ENCODE measurements at places on chromosomes 16 and 17.
A peak's percentile ranks its signal among the peaks of the same experiment; 100 is the strongest.

GRCh38 chr17:5203908-5204294 lies 12.2 kb upstream of the ZNF594 start:
- DNase-seq = no peak

DNA sequence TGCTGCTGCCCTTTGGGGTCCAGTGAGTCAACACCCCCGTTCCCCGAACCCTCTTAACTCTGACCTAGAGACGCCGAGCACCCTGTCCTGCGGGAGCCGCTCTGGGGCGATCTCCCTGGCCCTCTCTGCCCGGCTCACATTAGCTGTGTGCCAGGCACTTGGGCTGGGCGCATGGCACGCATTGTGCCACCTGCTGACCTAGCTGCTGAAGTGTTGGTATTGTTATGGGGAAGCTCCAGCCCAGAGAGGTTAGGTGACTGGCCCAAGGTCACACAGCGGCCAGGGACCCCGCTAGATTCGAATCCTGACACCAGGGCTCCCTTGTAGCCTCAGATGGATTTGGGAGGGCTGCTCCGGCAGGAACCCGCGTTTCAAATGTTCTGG lies 1.1 kb downstream of the HSD17B1 start:
- no peak for DNase-seq

- no peak for DNase-seq
These were observed 16.6 kb downstream of the KIAA0753 start for GRCh38 chr17:6623941-6624340.

GRCh38 chr17:57050306-57050705 lies 34.7 kb upstream of the AKAP1 start:
- no peak for DNase-seq

DNA sequence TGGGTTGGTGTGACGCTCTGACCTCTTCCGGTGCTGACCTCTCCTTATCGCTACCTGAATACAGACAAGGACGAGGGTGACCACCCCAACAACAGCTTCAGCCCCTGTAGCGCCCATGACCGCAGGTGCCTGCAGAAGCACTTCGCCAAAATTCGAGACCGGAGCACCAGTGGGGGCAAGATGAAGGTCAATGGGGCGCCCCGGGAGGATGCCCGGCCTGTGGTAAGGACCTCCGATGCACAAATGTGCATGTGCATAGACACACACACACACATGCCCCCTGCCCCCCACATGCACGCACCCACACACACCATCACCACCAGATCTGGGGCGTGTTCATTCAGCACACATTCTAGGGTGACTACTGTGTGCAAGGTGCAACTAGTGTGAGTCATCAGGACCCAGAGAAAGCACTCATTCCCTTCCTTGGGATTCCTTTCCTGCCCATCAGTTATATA lies 9.7 kb downstream of the IGFBP4 start:
- DNase-seq = no peak

GRCh38 chr16:70788668-70789594 lies 12.0 kb downstream of the VAC14 start:
- DNase-seq = no peak

GRCh38 chr16:70740914-70741782 lies 55.3 kb upstream of the MTSS2 start:
- no peak for DNase-seq

GRCh38 chr17:74780443-74781238 lies 4.5 kb upstream of the NAT9 start:
- no peak for DNase-seq

DNA sequence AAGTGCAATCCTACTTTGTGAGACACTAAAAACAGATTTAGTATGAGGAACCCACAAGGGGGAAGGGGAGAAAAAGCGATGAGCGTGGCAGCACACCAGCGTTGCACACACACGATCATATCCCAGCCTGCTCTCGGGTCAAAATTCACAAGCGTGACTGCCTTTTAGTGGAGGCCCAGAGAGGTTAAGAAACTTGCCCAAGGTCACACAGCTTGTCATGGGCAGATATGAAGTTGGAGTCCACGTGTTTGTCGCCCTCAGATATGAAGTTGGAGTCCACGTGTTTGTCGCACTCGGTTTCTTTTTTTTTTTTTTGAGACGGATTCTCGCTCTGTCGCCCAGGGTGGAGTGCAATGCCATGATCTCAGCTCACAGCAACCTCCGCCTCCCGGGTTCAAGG lies 58.3 kb downstream of the TIMM22 start:
- no peak for DNase-seq

DNA sequence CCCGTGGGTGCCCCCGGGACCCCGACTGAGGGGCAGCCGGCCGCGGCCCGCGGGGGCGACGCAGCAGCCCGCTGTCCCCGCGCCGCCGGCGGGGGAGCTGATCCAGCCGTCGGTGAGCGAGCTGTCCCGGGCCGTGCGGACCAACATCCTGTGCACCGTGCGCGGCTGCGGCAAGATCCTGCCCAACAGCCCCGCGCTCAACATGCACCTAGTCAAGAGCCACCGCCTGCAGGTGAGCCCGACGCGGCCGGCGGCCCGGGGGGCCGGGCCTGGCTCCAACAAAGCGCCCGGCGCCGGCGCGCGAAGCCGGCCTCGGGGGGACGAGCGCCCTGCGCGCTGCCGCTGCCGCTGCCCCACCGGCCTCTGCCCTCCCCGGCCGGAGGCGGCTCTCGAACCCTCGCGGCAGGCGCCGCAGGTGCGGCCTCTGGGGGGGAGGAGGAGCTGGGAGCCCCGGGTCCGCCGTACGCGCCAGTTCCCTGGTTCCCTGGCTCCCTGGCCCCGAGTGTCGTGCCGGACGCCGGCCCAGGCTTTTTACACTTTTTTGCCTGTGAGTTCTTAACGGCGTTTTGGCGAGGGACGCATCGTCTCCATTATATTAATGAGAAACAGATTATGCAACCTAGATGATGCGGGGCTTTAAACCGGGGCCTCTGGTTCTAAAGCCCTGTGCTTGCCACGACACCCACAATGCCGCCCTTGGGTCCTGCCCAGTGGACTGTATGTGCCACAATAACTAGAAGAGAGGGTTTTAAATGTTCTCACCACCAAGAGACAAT lies 521 bp downstream of the ATMIN start:
- peak; percentile 34 for DNase-seq

- no peak for DNase-seq
These were observed 27.9 kb downstream of the CACNA1H start for GRCh38 chr16:1180549-1181403.

- DNase-seq = peak; percentile 35
These were observed 5.9 kb upstream of the ALKBH5 start for GRCh38 chr17:18177722-18178121.

GRCh38 chr16:85046931-85047866 lies 19.6 kb downstream of the KIAA0513 start:
- no peak for DNase-seq

GRCh38 chr17:81652906-81653771 lies 3.2 kb downstream of the PDE6G start:
- DNase-seq = peak; percentile 20

- DNase-seq = peak; percentile 33
These were observed 1.2 kb downstream of the RPS15A start for GRCh38 chr16:18788828-18789514.

DNA sequence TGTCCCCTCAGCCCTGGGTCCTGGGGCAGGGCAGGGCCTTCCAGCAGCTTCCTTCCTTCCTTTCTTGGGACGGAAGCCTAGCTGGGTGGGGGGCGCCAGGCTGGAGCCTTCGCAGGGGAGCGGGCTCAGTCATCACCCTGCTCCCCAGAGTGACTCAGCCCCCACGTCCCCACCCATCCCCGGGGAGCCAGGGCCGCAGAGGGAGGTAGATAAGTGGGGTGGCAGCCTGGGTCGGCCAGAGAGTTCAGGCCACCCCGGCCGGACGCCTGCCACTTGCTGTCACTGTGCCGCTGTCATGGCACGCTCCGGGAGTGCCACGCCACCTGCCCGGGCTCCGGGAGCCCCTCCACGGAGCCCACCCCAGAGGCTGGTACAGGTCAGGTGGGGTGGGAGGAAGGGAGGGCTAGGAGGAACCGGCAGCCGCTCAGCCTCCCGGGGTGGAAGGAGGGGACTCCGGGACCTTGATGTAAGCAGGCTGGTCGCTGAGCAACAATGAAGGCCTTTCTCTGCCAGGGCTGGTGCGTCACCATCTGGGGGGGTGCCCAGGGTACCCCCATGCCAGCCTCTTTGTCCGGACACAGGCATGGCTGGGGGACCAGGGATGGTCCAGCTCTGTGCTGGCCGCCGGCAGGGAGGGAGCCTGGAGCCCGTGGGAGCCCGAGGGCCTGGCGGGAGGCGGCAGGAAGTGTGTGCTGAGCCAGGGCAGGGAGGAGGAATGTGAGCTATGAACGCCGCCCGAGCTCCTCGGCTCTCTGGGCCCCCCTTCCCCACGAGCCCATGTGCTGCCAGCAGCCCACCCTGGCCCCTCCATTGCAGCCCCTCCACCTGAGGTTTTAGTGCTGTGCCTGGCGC lies 6.6 kb downstream of the NHERF2 start:
- no peak for DNase-seq

GRCh38 chr17:12310811-12311210 lies 290.1 kb downstream of the MAP2K4 start:
- no peak for DNase-seq

- DNase-seq = peak; percentile 96
These were observed 9.2 kb downstream of the OR2C1 start for GRCh38 chr16:3364774-3365427.

GRCh38 chr16:22727285-22728166 lies 86.4 kb upstream of the HS3ST2 start:
- DNase-seq = no peak

DNA sequence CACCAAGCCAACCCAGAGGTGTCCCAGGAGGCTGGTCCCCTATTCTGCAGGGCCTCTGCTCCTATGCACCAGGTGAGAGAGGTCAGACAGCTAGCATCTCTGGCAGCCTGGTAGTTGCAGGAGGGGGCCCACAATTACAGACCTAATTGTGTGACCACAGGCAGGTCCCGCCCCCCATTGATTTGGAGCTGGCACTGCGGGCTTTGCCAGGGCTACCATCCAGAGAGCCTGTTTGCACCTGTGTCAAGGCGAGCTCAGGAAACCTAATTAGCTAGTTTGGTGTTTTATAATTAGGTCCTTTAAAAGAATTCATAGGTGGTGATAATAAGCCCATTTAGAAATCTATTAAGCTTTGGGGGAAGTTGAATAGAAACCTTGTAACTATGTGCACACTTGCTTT lies 90.2 kb downstream of the MRM1 start:
- peak; percentile 61 for DNase-seq

DNA sequence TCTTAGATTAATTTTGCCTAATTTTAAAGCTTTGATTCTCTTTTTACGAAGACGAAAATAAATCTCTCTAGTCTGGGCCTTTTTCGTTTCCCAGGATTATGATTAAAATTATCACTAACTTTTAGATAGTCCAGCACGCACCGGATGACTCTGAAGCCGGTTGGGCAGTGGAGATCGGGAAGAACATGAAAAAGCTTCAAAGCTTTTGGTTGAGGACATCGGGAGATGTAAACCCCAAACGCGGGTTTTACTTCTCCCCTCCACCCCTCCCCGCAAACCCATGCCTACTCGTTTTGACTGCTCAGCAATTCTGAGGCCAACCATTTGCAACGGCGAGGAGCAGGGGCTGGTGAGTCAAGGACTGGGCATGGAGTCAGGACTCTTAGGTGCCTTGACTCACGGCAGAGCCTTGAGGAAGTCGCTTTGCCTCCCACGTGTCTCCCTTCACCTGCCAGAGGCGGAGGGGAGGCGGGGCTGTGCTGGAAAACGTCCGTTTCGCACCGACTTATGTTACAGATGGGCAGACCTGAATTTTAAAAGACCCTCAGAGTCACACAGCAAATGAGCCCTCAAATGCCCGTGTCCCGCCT lies 989 bp upstream of the DUSP14 start:
- DNase-seq = peak; percentile 71

GRCh38 chr16:84040823-84041820 lies 1.5 kb downstream of the SLC38A8 start:
- DNase-seq = peak; percentile 1

GRCh38 chr17:16286947-16287562 lies 66.2 kb downstream of the CENPV start:
- DNase-seq = no peak

DNA sequence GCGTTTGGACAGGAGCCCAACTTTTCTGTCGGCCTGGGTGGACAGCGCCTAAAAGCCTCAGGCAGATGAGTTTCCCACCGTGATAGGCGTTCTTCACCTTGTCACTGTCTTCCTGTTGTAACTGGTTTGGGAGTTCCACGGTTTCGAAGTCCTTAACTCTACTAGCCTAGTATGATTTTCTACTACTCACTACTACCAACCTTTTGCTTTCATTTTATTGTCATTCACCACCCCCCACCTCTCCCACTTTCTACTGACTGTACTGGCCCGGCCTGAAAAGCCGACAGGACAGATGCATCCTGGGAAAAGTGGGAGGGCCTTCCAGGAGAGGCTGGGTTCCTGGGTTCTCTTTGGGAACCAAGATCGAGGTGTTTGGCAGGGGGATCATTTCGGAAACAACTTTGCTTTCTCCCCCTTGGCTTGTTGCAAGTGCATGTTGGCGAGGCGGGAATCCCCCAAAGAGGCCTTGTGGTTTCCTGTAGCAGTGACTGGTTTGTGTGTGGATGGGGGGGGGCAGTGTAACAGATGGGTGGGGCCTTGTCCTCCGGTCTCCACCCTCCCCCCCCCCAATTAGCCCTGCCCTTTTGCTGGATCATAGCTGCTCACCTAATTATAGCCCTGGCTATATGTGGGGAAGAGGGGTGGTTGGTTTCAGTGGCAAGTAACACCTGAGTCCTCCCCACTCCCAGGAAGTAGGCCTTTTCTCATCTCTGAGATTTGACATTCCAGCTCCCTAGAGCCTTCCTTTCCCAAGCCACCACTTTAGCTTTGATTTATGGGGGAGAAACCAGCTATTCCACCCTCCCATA lies 1.4 kb downstream of the EIF5A start:
- DNase-seq = peak; percentile 75

- no peak for DNase-seq
These were observed 114.3 kb downstream of the NPIPB5 start for GRCh38 chr16:22624800-22625533.

DNA sequence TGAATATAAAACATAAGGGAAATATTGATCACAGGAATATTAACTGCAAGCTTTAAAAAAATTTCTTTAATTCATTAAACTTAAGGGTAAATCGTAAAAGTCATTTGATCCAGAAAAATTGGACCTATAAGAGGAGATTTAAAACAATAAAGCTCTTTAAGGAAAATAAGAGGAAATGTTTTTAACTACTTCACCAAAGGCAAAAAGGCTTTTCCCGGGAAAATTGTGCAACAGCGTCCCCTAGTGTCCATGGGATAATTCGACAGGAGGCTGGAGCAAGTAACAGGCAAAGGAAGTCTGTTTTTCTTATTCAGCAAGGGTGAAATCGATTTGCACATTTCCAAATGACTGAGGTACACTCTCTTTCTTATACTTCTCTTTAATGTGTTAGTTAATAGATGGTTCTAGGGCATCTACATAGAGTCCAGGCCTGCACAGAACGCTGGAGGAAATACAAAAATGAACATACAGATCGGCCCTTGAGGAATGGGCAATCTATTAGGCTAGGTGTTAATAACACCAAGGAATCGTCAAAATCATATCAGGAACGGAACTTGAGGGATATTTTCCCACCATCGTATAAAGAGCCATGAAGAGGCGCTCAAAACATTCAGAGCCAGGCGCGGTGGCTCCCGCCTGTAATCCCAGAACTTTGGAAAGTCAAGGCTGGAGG lies 61.4 kb downstream of the ZNF18 start:
- no peak for DNase-seq

- DNase-seq = peak; percentile 17
These were observed at the start of gene CA7 for GRCh38 chr16:66844342-66845079. TSS of gene CA7 (plus strand) at chr16:66844414. CDS start at chr16:66844488, 74 bp downstream.

GRCh38 chr17:61467416-61468262 lies 15.4 kb downstream of the TBX4 start:
- DNase-seq = no peak

Measured in NCI-H146 (cell line).